Stimulated activated CD4-positive, alpha-beta T cell treated with anti-CD3 and anti-CD28 coated beads, TNF-alpha, amount 100 ng/mL, for 48 hours (primary cell): ENCODE measurements at places on chromosomes 16 and 17.

GRCh38 chr16:59500601-59501000 lies 766.5 kb upstream of the GOT2 start:
- no peak for DNase-seq

DNA sequence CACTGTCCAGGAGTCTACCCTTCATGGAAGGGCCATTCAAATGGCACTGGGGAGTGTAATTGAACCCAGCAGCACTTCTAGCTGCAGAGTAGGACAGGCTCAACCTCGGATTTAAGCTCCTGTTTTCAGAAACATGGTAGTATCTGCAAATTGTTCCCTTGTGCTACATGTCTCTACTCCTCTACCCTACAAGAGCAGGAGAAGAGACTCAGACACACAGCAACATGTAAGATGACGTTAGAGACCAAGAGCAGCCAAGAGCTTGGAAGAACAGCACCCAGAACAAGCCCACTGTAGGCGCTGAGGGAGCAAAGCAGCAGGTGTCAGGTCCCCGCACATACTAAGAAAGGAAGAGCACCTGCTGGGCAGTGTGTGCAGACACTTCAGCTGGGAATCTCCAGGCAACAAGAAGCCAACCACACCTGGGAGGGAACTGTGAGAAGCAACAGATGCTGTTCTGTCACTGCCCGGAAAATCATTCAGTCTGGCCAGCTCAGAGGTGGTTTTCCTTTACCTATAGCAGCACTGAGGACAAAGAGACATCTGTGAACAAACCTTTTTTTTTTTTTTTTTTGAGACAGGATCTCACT lies 35.6 kb upstream of the MNT start:
- no peak for DNase-seq

GRCh38 chr17:45137561-45138305 lies 2.2 kb downstream of the ACBD4 start:
- DNase-seq, result no peak

DNA sequence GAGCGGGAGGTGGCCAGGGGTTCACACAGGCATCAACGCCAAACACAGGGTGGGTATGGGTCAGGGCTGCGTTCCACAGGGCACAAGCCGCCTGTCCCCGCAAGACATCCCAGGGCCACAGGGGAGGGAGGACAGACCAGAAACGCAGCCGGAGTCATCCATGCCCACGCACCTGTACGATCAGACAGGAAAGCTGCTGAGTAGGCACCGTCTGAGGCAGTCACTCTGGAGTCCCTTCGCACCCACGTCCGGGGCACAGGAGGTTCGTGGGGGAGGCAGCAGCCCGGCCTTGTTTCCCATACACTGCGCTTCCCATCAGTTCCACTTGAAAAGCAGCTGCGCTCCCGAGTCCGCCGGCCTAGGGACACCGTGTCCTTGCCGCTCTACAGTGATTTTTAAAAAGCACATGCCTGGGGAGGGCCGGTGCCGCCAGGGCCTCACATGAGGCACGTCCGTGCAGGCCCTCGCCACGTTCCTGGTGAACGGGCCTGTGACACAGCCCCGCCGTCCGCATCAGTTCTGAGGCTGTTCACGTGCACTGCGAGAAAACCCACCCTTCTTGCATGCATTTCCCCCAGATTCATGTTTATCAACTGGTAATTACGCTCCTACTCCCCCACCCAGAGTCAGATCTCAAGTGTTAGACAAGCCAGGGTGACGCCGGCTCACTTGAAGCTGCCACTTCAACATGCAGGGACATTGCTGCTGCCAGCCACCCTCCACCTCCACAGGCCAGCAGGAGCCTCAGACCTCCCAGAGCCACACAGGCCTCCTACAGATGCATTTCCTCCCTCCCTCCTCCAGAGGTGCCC lies 34.8 kb downstream of the WDR45B start:
- no peak for DNase-seq

GRCh38 chr16:51149251-51149661 lies 1.8 kb downstream of the SALL1 start:
- DNase-seq, result no peak

- no peak for DNase-seq
These were observed 1.8 kb downstream of the CCL5 start for GRCh38 chr17:35878361-35878760.

DNA sequence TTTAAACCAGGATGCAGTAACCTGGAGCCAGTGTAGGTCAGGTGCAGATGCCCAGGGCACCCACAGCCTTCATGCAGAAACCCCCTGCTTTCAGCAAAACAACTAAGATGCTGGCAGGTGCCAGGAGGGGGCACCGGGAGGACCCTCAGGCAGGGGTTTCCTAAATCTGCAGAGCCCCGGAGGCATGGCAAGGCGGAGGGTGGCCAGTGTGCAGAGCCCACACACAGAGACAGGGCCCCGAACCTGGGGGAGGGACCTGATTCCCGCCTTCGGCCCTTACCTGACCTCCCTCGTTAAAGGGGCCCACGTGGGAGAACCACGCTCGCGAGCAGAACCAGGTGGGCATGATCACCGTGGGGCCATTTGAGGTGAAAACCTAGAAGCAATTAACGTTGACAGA lies 114.0 kb upstream of the METRNL start:
- no peak for DNase-seq

DNA sequence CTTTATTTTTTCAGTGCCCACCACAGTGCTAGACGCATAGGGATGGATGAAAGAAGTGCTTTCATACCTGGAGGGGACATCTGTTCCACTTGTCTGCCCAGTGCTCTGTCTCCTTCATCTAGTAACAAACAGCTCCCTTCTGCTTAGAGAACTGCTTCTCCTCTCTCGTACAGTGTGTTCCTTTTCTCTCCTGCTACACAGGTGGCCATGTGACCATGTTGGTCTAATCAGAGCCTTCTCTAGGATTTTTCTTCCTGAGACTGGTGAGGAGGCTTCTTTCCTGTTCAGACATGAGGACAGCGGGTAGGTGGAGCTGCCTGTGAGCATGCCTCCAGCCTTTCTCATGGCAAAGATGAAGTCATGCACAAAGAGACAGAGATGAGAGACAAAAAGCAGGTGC lies 182.7 kb downstream of the TMEM132E start:
- DNase-seq, result no peak

GRCh38 chr16:63037761-63038396 lies 1001.6 kb upstream of the CDH8 start:
- DNase-seq, result no peak

GRCh38 chr17:29640981-29641642 lies 18.4 kb upstream of the CORO6 start:
- no peak for DNase-seq

GRCh38 chr17:57459286-57459915 lies 203.1 kb downstream of the MSI2 start:
- DNase-seq, result no peak

GRCh38 chr17:64230791-64231408 lies 32.2 kb downstream of the TEX2 start:
- DNase-seq, result no peak

DNA sequence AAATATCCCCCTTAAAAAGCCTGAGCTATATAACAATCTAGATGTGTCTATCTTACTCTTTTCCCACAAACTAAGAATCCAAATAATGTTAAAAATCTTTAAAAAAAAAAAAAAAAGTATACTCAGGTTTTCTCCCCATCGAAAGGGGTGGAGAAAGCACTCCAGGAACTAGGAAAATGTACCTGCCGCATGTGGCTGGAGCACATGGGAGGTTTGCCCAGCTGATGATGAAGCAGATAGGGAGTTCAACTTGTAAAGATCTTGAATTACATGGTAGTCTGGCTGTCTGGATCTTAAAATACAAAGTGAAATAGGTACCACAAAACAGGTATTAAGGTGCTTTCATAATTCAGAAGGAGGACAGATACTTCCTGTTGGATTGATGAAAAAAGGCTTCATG lies 8.8 kb upstream of the SLFN14 start:
- no peak for DNase-seq

DNA sequence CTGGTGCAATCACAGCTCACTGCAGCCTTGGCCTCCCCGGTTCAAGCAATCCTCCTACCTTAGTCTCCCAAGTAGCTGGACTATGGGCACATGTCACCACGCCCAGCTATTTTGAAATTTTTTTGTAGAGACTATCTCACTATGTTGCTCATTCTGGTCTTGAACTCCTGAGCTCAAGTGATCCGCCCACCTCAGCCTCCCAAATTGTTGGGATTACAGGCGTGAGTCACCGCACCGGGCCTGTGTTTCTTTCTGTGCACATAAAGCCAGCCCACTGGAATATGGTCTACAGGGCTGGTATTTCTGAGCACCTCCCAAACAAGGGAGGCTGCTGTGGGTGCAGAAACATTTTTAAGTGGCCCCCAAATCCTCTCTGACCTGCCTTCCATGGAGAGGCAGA lies 8.4 kb downstream of the TMEM95 start:
- DNase-seq, result no peak

GRCh38 chr16:53084141-53084541 lies 29.4 kb downstream of the CHD9 start:
- DNase-seq, result no peak

GRCh38 chr17:7183433-7184090 lies 4.4 kb upstream of the ASGR1 start:
- DNase-seq, result no peak

GRCh38 chr16:35751191-35751941 lies 2292.0 kb downstream of the TP53TG3F start:
- no peak for DNase-seq
